ENCODE measurements at places on chromosomes 4 and X.

- DNase-seq, result no peak
Observed at GRCh38 chr4:947491-947971, 15.3 kb downstream of the TMEM175 start.

DNA sequence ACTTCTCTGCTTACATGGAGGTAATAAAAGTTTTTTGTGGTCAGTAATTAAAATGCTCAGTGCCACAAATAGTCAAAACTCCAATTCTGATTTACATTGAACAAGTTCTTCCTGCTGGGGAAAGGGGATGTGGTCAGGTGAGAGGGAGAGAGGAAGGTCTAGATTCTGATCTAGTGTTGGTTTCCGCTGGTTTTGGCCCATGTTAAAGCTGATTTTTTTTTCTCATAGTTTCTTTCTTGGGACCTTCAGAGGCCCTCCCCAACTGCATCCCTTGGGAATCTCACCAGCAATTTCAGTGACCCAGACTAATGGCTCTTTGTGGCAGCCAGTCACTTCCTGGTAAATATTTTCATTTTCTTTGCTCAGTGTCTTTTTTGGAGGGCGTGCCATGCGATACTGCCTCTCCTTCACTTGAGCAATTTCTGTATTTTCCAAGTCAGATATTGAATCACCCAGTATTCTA is 332.7 kb downstream of the RAPGEF2 start:
- no peak for DNase-seq

DNA sequence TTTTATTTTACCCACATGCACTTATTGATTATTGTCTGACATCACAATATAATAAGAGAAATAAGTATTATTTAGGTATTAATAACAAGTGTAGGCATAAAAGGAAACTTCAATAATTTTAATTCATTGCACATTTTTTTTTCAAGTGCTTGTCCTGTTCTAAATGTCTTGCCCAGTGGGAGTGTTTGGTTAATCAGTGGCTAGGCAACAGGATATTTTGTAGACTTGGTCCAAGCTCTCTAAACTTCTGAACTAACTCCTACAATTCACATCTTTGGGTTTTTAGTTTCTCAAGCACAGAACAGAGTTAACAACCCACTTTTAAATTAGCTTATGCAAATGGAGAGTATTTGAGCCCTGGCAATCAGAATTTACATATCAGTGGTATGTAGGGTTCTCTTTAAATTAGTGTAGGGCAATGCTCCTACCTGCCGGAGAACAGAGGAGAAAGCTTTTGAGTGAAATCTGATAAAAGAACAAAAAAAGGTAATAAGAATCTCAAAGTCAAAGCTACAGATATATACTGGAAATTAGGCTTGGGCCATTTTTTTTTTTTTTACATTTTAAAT is 353.5 kb downstream of the ADGRL3 start:
- no peak for DNase-seq

- DNase-seq, result no peak
Observed at GRCh38 chr4:79620617-79621016, 212.6 kb upstream of the GK2 start.

- no peak for DNase-seq
Observed at GRCh38 chrX:77814210-77814609, 28.2 kb upstream of the ATRX start.

- peak; percentile 16 for DNase-seq
Observed at GRCh38 chr4:177371461-177371860, 61.8 kb downstream of the NEIL3 start.

DNA sequence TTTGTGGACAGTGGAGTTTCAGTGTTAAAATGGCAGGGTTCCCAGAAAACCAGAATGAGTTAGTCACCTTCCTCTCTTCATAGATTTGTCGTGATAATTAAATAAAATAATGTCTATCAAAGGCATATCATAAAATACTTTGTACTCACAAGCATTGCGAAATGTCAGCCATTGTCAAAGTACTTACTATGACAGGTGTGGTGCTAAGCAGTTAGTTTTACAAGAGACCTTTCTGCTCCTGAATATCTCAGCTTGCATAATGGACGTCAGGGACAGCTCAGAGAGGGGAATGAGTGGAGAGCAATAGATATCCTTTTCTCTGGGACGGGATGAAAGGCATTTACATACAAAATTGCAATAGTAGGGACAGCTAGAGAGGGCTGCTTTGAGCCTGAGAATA is 560.9 kb downstream of the KCNIP4 start:
- no peak for DNase-seq

DNA sequence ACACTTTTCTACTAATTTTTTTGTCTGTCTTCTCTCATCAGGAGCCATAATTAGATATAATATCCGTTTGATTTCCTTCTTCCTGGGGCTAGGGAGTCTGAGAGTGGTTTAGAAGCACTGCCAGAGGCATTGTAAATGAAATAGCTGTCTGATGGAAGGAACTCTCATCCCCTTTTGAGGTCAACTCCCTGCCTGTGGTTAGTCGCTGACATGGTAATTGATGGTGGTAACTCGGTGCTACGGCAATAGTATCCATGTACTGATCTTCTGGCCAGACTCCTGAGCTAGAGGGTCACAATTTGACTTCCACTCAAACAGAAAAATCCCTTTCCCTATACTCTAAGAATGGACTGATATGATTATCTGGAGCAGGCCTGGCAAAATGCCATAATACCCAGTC is 108.1 kb upstream of the TRPC5 start:
- no peak for DNase-seq
